Left lobe of liver (tissue), 2 donors: ENCODE measurements at places on chromosomes 7 and 10.

GRCh38 chr7:157718303-157719007, 381.7 kb downstream of the DNAJB6 start:
- no peak for DNase-seq

DNA sequence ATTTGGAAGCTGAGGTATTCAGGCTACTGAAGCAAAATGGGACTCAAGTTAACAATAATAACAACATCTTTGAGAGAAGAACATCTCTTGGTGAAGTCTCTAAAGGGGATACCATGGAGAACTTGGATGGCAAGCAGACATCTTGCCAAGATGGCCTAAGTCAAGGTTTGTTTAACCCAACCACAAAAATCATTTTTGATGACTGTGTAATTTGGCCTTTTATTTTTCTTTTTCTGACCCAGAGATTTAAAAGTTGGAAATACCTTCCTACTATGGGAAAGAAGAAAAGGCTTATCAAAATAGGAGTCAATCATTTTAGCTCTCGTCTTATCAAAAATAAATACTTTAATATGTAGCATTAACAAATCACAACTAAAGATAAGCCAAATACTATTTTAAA, 72.4 kb downstream of the PON1 start:
- no peak for DNase-seq

DNA sequence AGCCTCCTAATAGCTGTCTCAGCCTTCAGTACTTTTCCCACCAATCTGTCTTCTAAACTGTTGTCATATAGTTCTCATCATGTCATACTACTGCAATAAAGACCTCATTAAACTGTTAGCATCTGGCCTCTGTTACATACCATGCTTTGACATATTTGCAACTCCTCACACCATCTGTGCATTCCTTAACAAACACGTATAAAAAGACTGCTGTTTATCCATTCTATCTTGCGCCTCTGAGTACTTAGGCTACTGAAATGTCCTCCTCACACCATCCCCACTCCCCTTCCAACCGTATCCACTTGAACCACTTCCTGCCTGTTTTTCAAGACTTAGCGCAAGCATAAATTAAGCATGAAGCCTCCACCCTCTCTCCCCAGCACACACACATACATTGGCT, 41.6 kb downstream of the SLC16A9 start:
- DNase-seq, result no peak

DNA sequence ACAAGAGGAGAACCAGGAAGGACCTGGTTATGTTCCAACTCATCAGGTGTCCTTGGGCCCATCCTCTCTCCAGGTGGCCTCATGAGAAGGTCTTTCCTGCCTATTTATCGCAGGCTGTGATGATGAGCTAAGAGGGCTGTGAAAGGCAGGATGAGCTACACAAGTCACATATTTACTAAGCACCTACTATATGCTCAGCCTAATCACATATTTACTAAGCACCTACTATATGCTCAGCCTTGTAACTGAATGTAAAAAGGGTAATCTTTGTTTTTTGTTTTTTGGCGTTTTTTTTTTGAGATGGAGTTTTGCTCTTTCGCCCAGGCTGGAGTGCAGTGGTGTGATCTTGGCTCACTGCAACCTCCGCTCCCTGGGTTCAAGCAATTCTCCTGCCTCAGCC, 44.2 kb upstream of the NPFFR1 start:
- DNase-seq, result no peak

- DNase-seq, result no peak
These were observed 29.3 kb upstream of the TTYH3 start for GRCh38 chr7:2602406-2603043.

- no peak for DNase-seq
These were observed 69.2 kb downstream of the UNCX start for GRCh38 chr7:1301882-1302251.

- no peak for DNase-seq
These were observed 2.8 kb downstream of the INHBA start for GRCh38 chr7:41700044-41700471.

DNA sequence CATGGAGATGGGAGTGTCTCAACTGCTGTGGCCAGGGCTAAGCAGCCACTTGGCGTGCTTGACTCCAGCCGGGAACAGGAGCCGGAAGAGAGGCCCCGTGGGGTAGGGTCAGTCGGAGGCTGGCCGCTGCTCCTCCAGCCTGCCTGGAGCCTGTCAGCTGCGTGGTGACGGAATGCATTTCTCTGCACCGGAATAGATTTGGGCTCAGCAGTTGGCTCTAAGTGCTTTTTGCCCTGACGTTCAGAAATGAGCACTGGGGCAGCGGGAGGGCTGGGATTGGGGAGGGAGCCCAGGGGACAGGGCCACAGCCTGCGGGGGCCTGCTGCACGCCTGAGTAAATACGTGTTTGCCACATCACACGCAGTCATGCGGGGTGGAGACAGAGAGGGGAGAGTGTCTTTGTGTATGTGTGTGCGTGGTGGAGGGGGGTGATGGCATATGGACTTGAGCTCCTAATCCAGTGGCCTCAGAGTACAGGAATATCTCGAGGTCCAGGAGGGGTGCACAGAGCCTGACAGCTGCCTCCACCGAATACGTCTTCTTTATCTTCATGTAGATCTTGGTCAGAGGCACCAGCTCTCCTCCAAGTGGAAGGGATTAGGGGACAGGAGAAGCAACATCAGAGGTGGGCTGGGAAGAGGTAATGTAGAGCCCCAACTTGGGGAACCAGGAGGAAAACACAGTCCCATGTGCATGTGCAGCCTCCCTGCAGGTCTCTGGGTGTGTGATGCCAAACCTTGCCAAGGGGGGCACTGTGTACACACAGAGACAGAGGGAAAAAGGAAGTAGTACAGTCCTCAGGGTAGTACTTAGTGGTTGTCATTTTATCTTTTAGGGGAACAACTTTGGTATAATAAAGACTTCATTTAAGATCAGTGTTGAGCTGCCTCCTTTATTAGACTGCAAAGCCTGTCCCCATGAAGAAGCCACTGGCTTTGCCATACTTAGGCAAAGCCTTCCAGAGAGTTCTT, 151.4 kb downstream of the CDH23 start:
- no peak for DNase-seq

DNA sequence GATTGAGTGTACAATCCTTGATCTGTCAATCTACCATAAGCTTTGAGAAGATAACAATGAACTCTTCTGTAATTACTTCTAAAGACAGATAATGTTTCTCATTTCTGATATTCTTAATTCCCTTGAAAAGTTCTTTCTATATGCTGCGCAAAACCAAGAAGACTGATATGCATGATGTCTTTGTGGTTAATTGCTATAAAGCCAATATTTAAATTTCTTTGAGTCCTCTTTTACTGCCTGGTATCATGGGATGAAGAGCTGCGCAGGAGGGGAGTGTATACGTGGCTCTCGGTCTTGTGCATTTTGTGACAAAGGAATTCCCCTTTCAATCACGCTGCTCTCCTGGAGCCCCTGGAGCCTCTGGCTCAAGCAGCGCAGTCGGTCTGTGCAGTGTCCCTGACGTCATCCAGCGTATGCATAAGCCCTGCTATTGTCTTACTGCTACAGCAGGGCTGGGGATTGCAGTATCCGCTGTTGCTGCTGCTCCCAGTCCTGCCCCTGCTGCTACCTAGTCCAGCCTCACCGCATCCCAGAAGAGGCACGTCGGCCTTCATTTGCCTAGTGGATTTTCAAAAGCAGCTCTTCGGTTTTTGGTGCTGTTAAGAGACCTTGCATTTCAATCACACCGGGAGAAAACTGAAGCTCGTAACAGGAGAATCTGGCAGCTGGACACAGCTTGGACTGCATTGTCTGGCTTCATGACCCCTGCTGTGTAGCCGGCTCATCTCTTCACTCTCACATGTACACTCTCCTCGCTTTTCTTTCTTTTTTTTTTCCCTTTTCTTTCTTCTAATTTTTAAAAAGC, 66.7 kb downstream of the ST7 start:
- DNase-seq, result no peak

- DNase-seq, result no peak
These were observed 18.2 kb downstream of the NT5C3A start for GRCh38 chr7:33044401-33044718.

DNA sequence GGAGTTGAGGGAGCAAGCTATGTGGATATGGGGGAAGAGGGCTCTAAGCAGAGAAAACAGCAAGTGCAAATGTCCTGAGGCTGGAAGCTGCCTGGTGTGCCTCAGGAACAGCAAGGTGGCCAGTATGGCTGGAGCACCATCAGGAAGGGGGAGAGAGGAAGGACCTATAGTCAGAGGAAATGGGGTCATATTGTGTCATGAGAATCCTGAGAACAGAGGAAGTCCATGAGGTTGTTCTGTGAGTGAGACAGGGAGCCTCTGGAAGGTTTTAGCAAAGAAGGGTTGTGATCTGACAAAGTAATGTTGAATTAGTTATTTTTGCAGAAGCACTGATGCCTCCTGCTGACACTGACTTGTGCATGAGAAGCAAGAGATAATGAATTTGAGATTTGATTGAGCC, 204.3 kb downstream of the PTEN start:
- no peak for DNase-seq

- DNase-seq, result no peak
These were observed 23.5 kb upstream of the PANK1 start for GRCh38 chr10:89668386-89669071.
